Daoy (cell line): ENCODE measurements at places on chromosomes 16 and 17.

- DNase-seq = no peak
Measured at GRCh38 chr16:88381820-88382451, 823 bp upstream of the ZNF469 start.

- no peak for DNase-seq
Measured at GRCh38 chr17:39599004-39599664, 8.6 kb downstream of the NEUROD2 start.

DNA sequence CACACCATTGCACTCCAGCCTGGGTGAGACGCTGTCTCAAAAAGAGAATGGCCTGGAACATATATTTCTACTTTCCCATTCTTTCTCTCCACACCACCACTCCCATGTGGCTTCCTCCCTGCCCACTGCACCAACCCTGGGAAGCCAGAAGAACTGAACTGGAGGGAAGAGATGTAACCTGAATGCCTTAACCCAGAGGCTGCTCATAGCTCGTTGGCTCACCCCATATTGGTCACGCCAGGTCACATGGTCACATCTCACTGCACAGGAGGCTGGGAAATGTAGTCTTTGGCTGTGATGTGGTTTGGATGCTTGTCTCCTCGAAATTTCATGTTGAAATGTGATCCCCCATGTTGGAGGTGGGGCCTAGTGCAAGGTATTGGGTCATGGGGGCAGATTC, 5.9 kb upstream of the DNAH17 start:
- DNase-seq = no peak

DNA sequence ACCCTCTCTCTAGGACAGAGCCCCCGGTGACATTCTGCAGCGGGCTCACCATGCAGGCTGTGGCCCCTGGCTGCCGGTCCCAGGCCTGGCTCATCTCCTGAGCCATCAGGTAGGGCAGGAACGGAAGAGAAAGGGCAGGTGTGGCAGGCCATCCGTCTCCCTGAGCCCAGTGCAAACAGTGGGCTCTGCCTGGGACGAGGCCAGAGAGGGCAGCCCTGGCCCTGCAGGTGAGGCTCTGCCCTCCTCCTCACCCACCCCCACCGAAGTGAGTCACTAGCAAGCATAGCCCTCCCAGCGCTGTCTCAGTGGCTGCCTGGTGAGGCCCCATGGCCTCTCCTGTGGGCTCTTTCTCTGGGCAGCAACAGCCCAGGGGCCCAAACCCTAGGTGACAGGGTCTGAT, 14.5 kb downstream of the OTOP3 start:
- DNase-seq = no peak

DNA sequence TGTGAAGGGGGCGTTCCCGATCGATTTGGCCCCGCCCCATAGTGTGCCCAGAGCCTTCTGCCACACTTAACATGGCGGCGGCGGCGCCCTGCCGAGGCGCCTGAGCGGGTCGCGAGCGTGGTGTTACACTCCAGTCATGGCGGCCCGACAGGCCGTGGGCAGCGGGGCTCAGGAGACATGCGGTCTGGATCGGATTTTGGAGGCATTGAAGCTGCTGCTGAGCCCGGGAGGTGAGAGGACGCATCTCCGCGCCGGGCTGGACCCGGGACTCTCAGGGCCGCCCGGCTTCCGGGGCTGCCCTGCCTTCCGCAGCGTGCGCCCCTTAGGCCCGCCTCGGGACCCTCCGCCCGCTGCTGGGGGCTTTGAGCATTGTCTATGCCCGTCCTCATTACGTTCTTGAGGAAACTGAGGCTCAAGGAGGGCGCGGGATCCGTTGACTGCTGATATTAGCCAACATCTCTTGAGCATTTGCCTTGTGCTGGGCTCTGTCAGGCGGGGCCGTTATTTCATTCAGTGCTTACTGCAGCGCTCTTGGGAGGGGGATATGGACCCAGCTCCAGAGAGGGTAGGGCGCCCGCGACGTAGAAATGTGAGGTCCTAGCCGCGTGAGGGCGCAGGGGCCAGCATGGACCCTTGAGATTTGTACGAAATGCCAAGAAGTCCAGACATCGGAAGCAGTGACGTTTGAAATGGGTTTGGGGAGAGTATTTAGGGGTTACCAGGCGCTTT, at the start of gene TANGO6:
TSS of gene TANGO6 (plus strand) at position 50 of the 729 bp plus-strand sequence. CDS start at position 137, 87 bp downstream.
- DNase-seq = peak; percentile 82

- no peak for DNase-seq
Measured at GRCh38 chr17:42852351-42852750, 1.4 kb downstream of the AOC3 start.

- DNase-seq = no peak
Measured at GRCh38 chr16:10876315-10876714, 687 bp upstream of the CIITA start.

DNA sequence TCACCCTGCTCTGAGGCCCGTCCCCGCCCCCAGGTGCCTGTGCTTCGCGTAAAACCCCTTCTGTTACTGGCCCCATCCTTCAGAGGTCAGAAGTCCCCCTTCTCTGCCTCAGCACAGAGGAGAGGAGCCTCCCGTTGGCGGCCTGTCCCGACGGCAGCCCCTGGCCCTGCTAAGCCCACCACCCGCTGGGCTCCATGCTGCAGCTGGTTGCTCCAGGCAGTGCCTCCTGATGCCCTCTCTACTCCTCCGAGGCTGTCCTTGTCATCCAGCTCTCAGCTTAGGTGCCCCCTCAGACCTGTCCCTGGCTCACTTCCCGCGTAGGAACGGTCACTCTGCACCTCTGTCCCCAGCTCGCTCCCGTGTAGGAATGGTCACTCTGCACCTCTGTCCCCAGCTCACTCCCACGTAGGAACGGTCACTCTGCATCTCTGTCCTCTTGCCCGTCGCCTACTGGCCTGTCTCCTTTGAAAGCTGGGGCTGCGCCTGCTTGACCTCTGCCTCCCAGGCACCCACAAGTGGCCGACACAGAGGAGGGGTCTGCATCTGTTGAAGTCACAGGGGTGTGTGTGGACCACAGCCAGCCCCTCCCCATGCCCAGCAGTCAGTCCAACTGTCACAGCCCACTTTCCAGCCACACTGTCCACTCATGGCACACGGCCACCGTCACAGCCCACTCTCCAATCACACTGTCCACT, 31.7 kb upstream of the ZC3H18 start:
- no peak for DNase-seq

- no peak for DNase-seq
Measured at GRCh38 chr17:66950886-66951604, 13.5 kb upstream of the CACNG4 start.

DNA sequence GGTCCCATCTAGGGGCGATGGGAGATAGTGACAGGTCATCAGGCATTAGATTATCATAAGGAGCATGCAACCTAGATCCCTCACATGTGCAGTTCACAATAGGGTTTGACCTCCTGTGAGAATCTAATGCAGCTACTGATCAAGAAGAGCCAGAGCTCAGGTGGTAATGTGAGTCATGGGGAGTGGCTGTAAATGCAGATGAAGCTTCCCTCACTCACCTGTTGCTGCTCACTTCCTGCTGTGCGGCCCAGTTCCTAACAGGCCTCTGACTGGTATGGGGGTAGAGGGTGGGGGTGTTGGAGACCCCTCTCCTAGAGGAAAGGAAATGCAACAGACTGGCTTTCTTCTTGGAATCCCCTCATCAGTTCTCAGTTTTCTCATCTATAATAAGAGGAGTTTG, 131.4 kb downstream of the CA10 start:
- no peak for DNase-seq

DNA sequence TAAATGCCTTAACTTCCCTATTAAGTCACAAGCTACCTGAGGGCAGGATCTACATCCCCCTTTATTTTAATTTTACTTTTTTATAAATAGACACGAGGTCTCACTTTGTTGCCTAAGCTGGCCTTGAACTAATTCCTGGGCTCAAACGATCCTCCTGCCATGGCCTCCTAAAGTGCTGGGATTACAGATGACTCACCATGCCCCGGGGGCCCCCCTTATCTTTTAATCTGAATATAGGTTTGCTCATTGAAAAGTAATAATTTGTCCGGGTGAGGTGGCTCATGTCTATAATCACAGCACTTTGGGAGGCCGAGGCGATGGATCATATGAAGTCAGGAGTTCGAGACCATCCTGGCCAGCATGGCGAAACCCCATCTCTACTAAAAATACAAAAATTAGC, 14.2 kb downstream of the ETV4 start:
- no peak for DNase-seq

DNA sequence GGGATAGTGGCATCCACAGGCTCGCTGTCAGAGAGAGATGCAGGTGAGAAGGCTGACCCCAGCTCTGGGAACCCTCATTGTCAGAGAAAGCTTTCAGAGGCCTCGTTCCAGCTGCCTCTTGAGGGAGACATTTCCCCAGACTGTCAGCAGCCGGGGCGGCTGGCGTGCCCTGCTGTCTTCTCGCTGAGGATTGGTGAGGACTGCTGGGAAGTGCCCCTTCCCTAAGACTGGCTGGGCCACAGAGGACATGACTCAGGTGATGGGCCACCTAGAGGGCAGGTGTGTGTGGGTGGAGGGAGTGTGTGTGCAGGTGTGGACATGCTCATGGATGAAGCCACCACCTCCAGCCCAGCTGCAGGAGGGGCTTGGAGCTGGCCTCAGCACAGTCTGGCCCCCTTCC, 25.3 kb downstream of the SPACA3 start:
- no peak for DNase-seq

- DNase-seq = no peak
Measured at GRCh38 chr16:2719328-2720063, 528 bp downstream of the PRSS27 start.

- peak; percentile 15 for DNase-seq
Measured at GRCh38 chr16:27515874-27516353, 33.8 kb downstream of the GTF3C1 start.

DNA sequence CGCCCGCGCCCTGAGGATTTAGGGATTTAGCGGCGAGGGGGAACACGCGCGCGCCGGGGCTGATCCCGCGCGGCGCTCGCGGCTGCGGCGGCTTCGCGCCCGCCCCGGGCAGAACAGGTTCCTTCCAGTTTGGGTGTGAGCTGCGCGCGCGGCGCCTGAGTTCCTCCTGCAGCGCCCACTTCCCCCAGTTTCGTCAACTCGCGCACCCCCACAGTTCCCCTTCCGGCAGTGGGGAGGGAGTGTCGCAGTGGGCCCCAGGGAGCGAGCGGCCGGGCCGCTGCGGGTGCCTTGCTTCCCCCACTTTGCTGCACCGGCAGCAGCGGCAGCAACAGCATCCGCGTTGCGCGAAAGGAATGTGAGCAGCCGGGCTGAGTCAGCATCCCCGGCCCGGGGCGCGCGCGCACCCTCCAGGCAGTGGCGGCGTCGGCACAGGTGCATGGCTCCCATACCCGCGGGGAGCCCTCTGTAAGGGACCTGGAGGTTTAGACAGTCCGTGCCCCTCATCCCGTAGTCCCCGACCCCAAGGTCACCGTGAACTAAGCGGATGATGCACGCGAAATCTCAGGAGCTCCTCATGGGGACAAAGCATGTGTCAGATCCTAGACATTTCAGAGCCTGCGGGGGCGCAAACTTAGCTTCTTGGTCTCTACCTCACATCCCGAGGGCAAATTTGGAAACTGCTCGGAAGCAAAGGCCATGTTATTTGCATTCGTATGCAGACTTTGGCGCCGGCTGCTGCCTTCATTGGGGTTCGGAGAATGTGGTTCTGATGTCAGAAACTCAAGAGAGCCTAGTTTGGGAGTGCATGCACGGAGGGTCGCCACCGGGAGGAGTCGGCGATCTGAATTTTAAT, 767 bp downstream of the ARSG start:
- peak; percentile 87 for DNase-seq
